Left renal pelvis (tissue), 4 donors: ENCODE measurements at places on chromosomes 3 and 15.

GRCh38 chr15:69836048-69836447 is 261.7 kb downstream of the TLE3 start:
- DNase-seq, result no peak

- no peak for DNase-seq
Measured at GRCh38 chr15:67902579-67903009, 62.7 kb upstream of the RNU6-1 start.

GRCh38 chr3:72418856-72419255 is 429.4 kb downstream of the SHQ1 start:
- no peak for DNase-seq

DNA sequence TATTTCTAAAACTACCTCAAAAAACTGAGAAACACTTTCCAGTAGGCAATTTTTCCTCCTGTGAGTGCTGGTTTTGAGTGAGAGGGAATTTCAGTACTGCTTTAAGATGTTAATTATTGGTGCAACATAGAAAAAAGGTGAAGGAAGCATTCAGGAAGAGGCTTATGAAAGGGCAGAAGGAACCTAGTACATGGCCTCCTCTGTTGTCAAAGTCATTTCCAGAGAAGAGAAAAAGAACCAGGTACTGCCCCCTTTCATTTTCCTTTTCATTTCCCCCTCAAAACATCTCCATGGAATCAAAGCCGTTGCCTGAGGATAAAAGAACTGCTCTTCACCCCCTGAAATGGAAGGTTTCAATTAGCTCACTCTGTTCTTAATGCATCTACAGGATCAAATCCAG is 19.8 kb downstream of the RARRES1 start:
- DNase-seq, result no peak

DNA sequence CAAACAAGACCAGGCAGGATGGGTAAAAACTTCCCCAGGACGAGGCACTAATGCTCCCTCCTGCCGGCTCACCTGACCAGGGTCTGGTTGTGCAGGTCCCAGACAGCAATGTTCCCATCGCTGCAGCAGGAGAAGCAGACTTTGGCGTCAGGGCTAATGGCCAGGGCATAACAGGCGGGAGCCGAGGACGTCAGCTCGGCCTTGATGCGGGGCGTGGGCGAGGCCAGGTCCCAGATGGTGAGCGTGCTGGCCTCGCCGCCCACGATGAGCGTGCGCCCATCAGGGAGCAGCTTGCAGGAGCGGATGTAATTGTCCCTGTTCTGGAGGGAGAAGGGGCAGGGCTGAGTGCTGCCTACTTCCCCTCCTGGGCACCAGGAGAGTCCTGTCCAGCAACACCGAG is 43.4 kb downstream of the TLE3 start:
- no peak for DNase-seq

- DNase-seq, result no peak
Measured at GRCh38 chr3:12966847-12967605, 106.2 kb downstream of the IQSEC1 start.

DNA sequence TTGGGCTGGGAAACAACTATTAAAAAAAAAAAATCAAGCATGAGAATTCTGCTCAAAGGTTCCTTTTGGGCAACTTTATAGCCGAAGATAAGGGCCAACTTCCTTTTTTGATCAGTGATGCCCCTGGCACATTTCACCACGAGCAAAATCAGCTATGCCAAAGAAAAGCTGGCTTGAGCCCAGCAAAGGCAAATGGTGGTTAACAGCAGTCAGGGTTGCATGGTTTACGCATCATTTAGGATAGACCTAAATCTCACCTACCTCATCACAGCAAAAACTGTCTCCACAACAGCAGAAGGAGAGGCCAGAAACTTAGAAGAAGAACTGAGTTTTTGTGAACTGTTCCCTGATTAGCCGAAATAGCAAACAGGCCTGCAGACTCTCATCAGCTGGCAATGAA is 220.1 kb upstream of the CDIN1 start:
- no peak for DNase-seq

GRCh38 chr3:127738192-127738840 is 65.6 kb downstream of the ABTB1 start:
- DNase-seq, result no peak

DNA sequence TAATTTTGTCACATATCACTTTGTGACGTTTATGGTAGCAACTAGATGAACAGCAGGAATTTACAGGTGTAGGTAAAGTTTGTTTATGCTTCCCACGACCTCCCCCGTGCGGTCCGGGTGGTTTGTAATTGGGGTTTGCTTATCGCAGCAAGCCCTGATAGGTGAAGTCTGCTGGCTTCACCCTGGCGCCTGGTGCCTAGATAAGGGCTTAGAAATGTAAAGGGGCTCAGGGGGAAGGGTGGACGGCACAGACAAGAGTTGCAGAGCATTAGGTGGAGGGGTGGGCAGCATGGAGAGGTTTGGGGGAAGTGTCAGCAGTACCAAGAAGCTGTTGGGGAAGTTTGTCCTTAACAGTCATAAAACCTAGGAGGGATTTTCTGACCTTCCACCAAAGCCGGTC is 108.1 kb upstream of the RNF7 start:
- no peak for DNase-seq

- no peak for DNase-seq
Measured at GRCh38 chr3:69490235-69490634, 104.3 kb upstream of the FRMD4B start.
